ENCODE measurements at places on chromosomes 5 and 9. TPM values are rescaled to one million over a fixed set of nuclear protein-coding genes. Genes with fewer than 3 reads are reported as not detected.
A peak's percentile ranks its signal among the peaks of the same experiment; 100 is the strongest.

DNA sequence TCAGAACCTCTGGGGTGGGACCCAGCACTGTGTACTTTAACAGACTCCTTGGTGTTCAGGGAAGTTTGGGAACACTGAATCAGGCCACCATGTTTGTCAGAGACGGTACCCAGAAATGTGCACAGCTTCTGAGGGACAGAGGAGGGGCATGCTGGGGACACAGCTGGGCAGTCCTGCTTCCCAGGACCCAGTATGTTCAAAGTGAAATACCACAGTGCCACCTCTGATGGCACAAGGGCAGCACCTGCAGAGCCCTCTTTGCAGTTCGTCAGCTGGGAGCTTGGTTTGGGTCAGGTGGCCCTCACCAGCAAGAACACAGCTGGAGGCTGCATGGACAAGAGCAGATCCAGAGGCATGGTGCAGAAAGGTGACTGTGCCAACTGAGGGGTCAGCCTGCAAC lies 51.2 kb downstream of the NDST1 start:
- peak; percentile 40 for DNase-seq

The SLC6A3 gene
- not detected for total RNA-seq

The SHC3 gene
- 5.3 TPM for total RNA-seq

The PFN3 gene
- total RNA-seq, result not detected

DNA sequence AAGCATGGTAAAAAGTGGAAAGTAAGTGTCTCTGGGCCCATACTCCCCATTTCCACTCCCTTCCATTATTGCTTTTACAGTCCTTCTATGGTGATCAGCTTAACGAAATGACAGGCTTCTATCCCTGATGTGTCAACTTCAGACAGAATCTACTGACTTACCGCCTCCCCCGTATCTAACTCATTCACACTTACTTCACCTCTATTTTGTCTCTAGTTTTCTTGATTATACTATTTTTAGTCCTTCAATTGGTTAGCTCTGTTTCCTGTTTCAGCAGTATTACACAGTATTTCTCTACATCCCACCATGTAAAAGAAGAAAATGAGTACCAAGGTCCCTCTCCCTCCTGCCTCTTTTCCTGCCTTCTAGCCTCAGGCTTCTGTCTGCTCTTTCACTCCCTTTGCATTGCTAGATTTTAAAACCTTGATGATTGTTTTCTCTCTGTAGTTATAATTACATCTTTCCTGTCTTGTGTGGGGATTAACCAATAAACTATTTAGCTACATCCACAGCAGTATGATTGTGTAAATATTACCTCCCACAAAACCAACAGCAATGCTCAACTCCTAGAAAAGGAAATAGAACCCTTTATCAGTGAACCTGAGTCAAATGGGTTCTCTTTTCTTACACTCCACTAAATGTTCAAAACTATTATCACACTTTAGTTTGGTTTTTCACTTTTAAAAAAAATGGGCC lies 53.4 kb downstream of the GNAQ start:
- DNase-seq, result no peak

The ZNF454 gene
- total RNA-seq, result 4.7 TPM

DNA sequence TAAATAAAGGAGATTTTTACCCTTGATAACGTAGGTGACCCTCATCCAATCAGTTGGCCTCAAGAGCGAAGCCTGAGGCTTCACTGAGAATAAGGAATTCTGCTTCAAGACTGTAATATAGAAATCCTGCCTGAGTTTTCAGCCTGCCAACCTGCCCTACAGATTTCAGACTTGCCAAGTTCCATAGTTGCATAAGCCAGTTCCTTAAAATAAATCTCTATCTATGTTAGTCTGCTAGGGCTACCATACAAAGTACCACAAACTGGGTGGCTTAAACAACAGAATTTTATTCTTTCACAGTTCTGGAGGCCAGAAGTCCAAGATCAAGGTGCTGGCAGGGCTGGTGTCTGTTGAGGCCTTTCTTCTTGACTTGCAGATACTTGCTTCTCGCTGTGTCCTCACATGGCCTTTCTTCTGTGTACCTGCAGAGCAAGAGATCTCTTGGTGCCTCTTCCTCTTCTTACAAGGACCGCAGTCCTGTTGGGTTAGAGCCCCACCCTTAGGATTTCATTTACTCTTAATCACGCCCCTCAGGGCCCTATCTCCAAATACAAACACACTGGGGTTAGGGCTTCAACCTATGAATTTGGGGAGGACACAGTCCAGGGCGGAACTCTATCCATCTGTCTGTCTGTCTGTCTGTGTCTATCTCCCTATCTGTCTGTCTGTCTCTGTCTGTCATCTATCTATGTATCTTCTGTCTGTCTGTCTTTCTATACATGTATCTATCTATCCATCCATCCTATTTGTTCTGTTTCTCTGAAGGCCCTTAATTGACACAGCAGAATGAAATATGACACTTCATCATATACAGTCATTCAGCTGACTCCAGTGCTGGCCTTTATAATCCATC lies 17.0 kb upstream of the CMBL start:
- DNase-seq, result no peak

DNA sequence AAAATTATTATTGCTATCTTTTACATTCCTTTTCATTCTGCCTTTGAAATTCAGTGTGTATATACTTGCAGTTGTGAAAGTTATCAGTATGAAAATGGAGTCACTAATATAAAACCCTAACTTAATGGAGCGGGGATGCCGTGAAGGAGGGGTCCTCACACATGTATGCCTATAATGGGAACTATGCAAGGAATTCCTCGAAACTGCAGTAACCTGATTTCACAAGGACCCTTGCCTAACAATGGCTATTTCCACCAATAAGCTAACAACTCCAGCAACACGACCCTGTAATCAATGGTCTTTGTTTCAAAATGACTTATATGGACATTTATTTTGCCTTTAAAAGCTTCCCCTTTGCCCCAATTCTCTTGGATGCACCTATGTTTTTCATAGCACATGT lies 12.6 kb upstream of the MLLT3 start:
- no peak for DNase-seq

The DOCK8 gene
- total RNA-seq, result 31.4 TPM
